ENCODE measurements at places on chromosomes 1 and 21.
A peak's percentile ranks its signal among the peaks of the same experiment; 100 is the strongest.

GRCh38 chr1:10521537-10522157, 46.9 kb downstream of the PEX14 start:
- no peak for DNase-seq

DNA sequence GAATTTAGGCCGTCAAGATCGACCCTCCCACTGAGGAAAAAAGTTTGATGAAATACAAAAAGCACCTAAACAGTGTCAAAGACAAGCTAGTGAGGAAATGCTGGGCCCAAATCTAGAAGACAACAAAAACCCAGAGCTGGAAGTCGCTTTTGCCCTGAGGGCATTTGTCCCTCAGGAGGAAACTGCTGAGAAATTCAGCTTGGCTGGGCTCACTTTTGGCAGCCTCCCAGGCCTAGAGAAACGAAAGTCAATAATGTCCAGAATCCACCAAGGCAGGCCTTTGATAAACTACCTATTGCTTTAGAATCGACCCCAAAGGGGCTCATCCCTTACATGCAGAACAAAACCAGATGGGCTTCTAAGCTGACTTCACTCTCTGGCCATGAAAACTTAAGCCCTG, 38.9 kb downstream of the SYT2 start:
- DNase-seq, result peak; percentile 9

DNA sequence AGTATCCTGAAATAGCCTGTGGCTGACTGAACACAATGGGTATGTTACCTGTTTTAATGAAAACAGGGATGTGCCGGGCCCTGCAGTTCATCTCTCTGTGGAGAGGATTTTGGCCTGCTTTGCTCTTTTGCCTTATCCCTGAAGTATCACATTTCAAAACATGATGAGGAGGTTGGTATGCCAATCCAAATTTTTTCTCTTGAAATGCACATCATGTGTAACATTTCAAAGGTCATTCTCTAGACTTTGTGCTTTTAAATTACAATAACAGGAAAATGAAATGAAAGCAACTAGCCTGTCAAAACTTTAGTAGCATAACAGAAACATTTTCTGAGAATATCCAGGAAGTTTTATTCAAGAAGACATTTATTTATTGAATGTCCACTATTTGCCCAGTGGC, 118.9 kb downstream of the SLC44A5 start:
- DNase-seq, result no peak

DNA sequence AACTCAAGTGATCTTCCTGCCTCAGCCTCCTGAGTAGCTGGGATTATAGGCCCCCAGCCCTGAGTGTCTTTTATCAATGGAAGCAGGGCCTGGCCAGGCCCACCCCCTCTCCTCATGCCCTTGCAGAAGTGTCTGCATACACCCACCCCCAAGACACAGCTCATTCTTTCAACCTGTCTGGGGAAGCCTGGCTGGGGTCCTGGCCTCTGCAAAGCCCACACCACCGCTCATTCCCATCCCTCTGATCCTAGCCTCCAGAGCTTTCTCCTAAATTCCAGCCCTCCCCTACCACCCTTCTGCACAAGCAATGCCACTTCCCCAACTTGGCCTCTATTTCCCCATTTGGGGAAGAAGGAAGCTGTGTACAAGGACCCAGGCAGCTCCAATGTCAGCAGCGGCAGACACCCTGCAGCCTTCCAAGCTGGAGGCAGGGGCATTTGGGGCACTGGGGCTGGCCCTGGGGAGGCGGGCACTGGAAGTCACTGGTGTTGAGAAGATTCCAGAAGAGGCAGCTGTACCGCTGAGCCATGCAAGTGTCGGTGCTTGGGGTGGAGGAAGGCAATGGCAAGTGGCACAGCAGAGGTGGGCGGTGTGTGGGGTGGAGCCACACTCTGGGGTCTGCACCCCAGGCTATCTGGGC, 33.7 kb upstream of the ARF1 start:
- no peak for DNase-seq

DNA sequence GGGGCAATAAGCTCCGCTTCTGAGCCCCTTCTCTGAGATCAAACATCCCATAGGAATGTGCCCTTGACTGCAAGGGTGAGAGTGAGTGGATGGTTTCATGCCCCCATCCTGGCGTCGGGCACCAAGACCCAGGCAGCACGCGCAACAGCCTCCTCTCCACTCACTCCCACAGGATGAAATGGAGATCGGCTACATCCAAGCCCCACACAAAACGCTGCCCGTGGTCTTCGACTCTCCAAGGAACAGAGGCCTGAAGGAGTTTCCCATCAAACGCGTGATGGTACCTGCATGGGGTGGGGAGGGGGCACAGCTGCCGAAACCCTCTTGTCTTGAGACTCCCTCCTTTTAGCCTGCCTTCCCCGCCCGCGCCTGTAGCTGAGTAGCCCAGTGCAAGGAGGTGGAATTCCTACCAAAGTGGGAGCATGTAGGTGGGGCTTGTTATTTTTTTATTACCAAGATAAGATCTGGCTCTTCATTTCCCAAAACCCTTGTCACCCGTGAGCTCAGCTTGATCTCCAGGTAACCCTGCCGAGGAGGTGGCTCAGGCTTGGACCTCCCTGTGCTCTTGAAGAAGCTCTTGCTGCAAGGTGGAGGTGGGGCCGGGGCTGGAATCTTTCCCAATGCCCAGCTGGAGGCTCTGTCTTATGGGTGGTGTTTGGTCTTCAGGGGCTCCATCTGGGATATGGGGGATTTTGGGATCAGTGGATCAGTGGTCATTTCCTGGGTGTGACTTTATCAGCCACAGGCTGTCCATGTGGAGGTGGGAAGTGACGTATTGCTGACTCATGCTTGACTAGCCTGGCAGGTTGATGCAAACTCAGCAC, 24.0 kb upstream of the PADI6 start:
- peak; percentile 72 for DNase-seq

- peak; percentile 67 for DNase-seq
Measured at GRCh38 chr21:32411350-32412161, 950 bp upstream of the EVA1C start.

DNA sequence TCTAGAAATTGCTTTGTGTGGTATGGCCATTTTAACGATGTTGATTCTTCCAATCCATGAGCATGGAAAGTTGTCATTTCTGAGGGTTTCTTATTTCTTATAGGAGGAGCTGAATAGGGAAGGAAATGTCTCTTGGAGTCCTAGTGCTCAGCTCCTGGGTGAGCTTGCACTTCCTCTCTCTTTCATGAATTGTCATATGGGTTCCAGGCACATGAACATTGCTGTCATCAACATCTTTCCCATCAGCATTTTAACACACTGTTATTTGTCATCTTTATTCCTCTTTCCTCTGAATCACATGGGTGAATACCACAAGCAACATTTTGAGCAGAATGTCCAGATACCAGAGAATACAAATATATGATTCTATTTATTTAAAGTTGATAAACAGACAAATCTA, 23.4 kb downstream of the SLAMF6 start:
- DNase-seq, result no peak

- DNase-seq, result no peak
Measured at GRCh38 chr1:219161371-219161770, 12.3 kb upstream of the LYPLAL1 start.

GRCh38 chr1:116309090-116309870, 63.8 kb upstream of the ATP1A1 start:
- no peak for DNase-seq

- DNase-seq, result no peak
Measured at GRCh38 chr1:72009173-72010093, 272.9 kb downstream of the NEGR1 start.

DNA sequence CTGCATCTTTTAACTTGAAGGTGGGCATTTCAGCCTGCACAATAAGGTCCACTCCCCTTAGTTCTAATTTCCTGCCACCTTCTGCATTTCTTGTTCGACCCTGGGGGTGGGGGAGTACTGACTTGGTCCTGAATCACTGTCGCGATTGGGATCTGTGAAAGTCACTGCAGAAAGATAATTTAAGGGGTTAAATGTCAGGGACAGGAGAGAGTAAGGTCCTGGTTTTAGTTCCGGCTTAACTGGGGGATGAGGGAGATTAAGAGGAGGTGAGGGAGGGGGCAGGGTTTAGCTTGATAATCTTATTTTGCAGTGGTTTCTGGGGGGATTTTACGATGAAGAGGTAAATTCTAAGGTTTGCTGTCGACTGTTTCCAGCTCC, 128.1 kb downstream of the MRPS6 start:
- no peak for DNase-seq

DNA sequence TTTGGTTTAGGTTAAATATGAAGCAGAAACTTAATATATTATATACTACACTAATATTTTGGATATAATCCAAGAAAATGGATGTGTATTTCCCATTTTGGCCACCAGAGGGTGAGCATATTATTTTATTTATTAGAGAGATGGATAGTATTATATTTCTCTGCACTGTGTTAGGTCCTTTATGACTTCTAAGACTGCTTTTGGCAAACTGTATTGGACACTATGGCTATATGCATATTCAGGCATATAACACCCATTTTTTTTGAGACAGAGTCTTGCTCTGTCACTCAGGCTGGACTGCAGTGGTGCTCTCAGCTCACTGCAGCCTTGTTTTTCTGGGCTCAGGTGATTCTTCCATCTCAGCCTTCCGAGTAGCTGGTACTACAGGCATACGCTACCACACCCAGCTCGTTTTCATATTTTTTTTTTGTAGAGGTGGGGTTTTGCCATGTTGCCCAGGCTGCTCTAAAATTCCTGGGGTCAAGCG, 17.8 kb upstream of the PGM1 start:
- DNase-seq, result no peak

GRCh38 chr1:181517181-181517875, 34.0 kb downstream of the CACNA1E start:
- no peak for DNase-seq

GRCh38 chr1:16077406-16078245, 4.2 kb upstream of the FAM131C start:
- DNase-seq, result no peak

- no peak for DNase-seq
Measured at GRCh38 chr1:19582318-19582717, 61.8 kb upstream of the NBL1 start.

- DNase-seq, result no peak
Measured at GRCh38 chr1:169138866-169139670, 32.6 kb downstream of the ATP1B1 start.

GRCh38 chr1:232587141-232588008, 42.6 kb downstream of the SIPA1L2 start:
- no peak for DNase-seq

- DNase-seq, result no peak
Measured at GRCh38 chr1:24903011-24903461, 27.0 kb downstream of the RUNX3 start.

- no peak for DNase-seq
Measured at GRCh38 chr1:241542199-241542907, 10.2 kb downstream of the KMO start.

DNA sequence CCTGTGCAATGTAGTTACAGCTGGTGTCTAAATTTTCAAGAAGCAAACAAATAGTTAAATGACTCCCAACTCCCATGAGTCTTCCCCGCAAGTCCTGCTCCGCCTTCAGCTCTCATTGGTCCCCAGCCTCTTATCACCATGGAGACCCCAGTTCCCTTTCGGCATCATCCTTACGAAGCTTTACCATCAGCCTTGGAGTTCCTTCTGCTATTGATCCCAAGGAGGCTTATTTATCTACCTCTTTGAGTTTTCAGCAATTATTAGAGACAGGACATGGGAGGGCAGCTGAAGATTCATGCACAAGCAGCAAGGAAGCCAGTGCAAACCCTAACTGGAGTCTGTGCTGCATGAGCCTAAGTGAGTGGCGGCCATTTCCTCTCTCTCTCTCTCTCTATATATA, 12.3 kb downstream of the KCNA2 start:
- DNase-seq, result no peak

GRCh38 chr1:67441183-67441582, 11.0 kb upstream of the SERBP1 start:
- peak; percentile 59 for DNase-seq

DNA sequence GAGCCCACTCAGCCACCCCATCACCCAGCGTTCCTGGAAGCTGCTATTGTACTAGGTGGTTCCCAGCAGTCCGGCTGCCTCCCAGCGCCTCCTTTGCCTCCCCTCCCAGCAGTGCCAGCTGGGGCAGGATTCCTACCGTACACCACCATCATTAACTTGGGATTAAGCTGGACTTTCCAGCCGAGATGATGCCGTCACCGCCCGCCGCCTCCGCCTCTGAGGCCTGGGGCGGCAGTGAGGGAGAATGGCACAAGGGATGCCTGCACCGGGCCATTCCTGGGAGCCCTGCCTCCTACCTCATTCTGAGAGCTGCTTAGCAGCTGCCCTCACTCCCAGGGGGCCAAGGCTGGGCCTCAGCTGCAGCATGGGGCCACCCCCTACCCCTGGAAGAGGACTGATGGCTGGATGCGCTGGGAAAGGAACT, 13.2 kb downstream of the CNTN2 start:
- DNase-seq, result no peak

DNA sequence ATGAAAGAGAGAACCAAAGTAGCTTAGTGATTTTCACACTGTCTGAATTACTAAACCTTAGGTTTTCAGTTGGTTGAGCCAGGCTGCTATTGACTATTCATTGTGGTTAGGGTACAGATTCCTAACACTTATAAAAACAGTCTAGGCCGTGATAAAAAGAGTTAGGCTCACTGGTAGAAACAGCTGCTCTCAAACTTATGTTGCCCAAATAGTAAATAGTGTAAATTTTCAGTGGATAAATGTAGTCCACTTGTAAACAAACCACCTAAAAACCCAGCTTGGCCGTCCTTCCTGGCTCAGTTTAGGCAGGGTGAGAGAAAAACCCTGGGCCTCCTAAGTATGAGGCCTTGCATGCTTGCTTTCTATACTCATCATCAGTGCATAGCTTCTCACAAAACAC, 34.9 kb downstream of the ARID1A start:
- DNase-seq, result peak; percentile 67

GRCh38 chr1:217205578-217205977, 425.3 kb downstream of the GPATCH2 start:
- DNase-seq, result no peak

- DNase-seq, result no peak
Measured at GRCh38 chr1:29547300-29547699, 311.0 kb downstream of the PTPRU start.

GRCh38 chr1:208083016-208083714, 161.0 kb downstream of the PLXNA2 start:
- DNase-seq, result no peak

- DNase-seq, result no peak
Measured at GRCh38 chr1:31848381-31848897, 32.6 kb upstream of the SPOCD1 start.

GRCh38 chr1:210978316-210978973, 155.5 kb downstream of the KCNH1 start:
- no peak for DNase-seq

DNA sequence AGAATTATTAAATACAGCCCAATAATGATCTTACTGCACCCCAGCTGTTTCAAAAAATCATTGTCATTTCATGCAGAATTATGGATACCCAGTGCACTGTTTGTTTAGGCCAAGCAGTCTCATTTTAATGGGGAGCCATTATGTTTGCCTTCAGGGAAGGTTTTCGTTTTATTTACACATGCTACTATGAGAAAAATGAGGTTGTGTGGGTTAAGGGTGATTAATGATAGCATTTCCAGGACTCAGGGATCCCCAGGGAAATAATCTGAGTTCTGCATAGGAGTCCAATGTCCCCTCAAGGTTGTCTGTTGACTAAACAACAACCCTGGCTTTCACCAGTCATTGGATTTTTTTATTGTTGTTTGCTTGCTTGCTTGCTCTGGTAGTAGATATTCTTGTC, 71.0 kb upstream of the ZP4 start:
- DNase-seq, result no peak

GRCh38 chr1:117076648-117077047, 16.5 kb downstream of the TTF2 start:
- DNase-seq, result no peak
